CD4-positive, alpha-beta memory T cell (primary cell): ENCODE measurements at places on chromosomes 3 and 15.
A peak's percentile ranks its signal among the peaks of the same experiment; 100 is the strongest.

GRCh38 chr3:37660782-37661181 is 200.9 kb upstream of the CTDSPL start:
- DNase-seq: no peak

DNA sequence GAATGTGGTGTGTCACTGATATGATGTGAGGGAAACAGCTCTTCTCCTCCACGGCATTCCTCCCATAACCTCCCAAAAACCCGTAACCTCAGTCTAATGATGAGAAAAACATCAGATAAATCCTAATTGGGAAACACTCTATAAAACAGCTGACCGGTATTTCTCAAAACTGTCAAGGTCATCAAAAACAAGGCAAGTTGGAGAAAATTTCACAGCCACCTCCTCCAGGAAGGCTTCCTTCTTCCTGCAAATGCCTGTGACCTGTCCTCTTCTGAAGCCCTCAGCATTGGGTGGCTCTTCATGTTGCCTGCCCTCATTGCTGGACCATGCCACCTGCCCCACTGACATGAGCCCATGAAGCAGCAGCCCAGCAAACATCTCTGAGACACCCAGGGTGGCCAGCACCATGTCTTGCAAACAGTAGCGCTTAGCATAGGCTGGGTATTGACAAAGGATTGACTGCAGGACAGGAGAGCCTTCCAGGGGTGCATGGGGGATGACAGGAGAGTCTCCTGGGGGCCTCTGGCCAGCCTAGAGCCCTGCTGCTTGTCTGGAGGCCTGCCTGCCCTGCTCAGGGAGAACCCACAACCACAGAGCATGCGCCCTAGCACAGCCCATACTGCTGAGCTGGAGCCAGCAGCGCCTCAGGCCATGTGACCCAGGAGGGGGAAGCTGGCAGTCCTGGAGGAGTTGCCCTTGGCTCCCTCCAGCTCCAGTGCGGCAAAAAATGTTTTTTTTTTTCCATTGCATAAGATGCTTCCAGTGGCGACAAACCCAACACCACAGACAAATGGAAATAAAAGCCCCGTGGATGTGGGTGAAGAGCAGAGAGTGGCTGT is 49.7 kb downstream of the XXYLT1 start:
- no peak for DNase-seq

DNA sequence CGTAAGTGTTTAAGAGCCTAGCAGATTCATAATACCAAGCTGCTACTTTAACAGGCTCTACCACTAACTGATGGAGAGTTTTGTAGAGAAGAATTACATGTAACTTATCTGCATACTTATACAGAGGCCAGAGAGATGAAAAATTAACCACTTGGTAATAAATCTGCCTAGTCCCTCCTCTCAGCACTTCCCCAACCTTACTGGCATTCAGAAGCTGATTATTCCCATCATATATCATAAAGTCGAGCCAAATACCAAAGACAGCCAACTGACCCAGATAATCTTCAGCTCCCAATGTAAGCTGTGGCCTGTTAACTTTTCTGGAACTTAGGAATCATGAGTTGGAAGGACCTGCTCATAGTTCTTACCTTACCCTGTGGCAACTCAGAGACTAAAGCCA is 25.5 kb upstream of the CSPG5 start:
- DNase-seq: no peak

GRCh38 chr3:118973050-118973449 is 61.6 kb downstream of the IGSF11 start:
- no peak for DNase-seq

GRCh38 chr15:31606931-31607497 is 280.4 kb downstream of the KLF13 start:
- DNase-seq: no peak

DNA sequence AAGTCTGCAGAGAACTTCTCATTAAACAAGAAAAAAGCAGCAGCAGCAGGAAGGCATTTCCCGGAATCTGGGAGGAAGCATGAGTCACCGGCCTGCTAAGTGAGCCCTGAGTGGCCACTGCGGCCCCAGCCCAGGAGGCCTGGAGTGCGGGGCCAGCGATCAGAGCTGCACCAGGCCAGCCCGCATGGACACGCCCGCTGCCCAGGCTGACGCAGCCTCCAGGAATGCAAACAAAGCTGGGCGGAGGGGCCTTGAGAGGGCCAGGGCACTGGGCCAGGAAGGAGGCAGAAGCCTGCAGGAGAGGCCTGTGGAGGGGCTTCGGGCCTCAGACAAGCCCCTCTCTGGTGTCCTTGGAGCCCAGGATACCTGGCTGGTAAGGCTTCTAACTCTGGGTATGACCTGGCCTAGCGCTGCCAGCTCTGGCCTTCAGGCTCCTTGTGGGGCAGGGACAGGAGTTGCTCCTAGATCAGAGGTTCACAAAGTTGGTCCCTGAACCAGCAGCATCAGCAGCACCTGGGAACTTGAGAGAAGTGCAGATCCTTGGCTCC is 101.2 kb downstream of the SMAD6 start:
- no peak for DNase-seq

- no peak for DNase-seq
Observed at GRCh38 chr15:84797212-84797611, 19.9 kb upstream of the ALPK3 start.

DNA sequence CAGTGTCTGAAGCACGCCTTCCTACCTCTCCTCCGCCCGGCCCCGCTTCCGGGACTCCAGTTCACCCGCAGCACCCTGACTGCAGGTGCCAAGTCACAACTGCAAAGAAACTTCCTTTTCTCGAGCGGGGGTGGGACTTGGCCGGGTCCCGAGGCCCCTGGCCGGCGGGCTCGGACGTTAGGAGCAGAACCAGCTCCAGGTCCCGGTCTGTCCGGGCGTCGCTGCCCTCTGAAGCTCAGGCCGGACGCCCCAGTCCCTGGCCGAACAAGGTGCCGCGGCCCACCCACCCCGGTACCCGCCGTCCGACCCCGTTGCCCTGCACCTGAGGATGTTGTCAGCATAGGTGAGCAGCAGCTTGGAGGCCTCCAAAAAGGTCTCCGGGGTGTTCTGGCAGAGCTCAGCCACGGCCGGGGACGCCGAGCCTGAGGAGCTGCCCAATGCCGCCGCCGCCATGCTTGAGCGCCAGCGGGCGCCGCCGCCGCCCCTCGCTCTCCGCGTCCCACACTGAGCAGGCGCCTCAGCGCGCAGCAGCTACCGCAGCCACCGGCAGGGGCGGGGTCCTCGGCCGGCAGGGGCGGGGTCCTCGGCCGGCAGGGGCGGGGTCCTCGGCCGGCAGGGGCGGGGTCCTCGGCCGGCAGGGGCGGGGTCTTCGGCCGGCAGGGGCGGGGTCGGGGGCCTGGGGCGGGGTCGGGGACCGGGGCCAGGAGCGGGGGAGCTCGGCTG is at the start of gene NGLY1:
TSS of gene NGLY1 (minus strand) at position 506 of the 723 bp plus-strand sequence. CDS start at position 453, 53 bp downstream.
- DNase-seq: peak; percentile 86

GRCh38 chr3:5489536-5489935 is 302.0 kb downstream of the EDEM1 start:
- no peak for DNase-seq

- DNase-seq: no peak
Observed at GRCh38 chr3:48406443-48407431, 23.1 kb downstream of the PLXNB1 start.

DNA sequence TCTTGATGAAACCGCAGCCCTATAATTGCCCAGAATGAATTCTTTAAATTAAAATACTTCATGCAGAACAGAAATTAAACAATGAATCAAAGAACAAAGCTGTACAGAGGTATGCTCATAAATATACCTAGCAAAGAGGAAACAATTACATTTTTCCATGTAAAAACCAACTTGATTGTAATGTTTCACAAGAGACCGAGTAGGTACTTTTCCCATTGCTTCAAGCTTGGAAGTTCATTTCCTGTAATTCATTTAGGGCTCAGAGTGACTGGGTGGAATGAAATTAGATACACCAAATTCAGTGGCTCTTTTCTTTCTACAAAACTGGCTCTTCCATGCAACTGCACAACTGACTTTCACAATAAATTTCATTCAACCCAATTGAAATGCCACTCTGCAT is 51.4 kb downstream of the FHIT start:
- no peak for DNase-seq

- DNase-seq: peak; percentile 62
Observed at GRCh38 chr3:53196575-53197407, 35.8 kb downstream of the PRKCD start.

DNA sequence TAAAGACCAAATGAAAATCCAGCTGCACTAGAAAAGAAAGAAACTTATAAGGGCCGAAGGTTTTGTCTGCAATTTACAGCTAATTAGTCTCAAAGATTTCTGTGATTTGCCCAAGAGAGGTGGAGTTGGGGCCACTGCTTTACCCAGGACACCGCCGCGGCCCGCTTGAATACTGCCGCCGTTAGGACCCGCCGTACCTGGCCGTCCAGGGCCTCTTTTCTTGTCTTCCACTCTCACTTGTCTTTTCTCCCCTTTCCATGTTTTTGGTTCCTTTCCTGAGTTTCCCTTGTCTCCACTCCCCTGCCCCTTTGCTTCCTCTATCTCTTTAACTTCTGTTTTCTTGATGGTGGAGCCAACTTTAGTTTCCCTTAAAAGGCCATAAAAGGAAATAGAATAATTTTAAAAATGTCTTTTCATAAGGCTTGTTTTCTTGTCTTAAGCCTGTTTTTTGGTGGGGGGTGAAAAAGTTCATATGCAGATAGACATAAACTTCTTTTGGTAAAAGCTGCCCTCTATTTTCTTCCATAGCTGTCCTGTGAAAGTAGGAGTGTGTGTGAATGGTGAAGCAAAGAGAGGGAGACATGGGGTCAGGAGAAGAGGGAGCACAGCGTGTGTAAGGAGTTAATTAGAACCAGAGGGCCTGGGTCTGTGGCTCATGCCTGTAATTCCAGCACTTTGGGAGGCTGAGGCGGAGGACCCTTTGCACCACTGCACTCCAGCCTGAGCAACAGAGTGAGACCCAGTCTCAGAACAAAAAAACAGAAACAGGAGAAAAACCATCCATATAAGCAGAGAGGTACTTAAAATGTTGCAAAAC is 16.0 kb upstream of the CCNL1 start:
- no peak for DNase-seq

DNA sequence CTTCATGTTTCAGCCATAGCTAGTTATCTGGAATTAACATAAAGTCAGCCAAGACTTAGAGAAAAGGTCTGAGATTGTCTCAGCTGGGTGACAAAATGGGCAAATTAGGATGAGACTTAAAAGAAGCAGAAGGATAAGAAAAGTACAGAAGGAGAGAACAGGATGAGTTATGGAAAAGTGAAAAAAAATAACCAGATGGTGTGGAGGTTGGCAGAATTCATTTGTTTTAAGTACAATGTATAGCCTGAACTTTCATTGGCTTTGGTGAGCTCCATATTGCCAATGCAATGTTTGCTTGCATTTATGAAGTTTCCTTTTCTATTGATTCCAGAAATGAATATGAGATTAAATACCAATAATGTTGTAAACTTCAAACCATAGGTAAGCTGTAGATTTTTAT is 447.2 kb upstream of the DPH6 start:
- no peak for DNase-seq

GRCh38 chr3:189298469-189299375 is 127.0 kb downstream of the TPRG1 start:
- no peak for DNase-seq

- DNase-seq: no peak
Observed at GRCh38 chr15:63037976-63038720, 4.4 kb upstream of the TPM1 start.

GRCh38 chr3:99549957-99550603 is 88.3 kb upstream of the COL8A1 start:
- DNase-seq: no peak

DNA sequence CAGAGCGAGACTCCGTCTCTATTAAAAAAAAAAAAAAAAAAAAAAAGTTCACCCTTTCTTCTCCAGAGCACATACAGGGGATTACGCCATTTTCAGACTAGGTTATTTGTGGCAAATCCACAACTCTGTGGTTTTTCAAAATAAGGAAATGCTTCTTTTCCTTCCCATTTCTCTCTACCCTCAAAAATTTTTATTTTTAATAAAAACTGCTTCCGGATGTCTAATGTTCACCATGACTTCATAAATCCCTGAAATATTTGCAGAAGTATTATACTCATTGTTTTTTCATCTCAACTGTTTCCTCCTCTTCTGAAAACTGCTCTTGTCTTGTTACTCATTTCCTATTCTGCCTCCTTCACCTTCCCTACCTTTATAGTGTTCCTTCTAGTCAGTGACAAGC is 45.0 kb upstream of the SLC12A8 start:
- DNase-seq: no peak

- DNase-seq: no peak
Observed at GRCh38 chr3:62815981-62816380, 59.2 kb downstream of the CADPS start.

- DNase-seq: no peak
Observed at GRCh38 chr3:136186846-136187245, 9.3 kb downstream of the MSL2 start.

DNA sequence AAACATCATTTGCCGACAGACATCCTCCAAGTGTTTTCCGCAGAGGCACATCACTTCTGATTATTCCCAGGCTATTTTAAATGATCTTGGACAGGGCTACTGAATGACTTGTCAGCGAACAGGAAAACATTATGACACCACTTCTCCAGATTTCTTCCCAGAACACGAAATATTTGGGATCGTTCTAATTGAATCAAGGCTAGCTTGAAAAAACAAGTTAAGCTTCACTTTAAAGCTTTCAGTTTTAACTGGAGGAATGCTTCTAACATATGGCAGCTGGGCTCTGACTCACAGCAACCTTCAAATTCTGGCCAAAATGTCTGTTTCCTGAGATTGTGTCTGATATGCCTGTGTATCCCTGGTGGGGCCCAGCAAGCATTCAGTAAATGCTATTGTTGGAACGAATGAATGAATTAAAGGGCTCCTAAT is 127.0 kb upstream of the ICE2 start:
- DNase-seq: no peak

- no peak for DNase-seq
Observed at GRCh38 chr15:77457191-77457904, 36.7 kb downstream of the HMG20A start.

- no peak for DNase-seq
Observed at GRCh38 chr3:159804726-159805410, 183.8 kb upstream of the IL12A start.

DNA sequence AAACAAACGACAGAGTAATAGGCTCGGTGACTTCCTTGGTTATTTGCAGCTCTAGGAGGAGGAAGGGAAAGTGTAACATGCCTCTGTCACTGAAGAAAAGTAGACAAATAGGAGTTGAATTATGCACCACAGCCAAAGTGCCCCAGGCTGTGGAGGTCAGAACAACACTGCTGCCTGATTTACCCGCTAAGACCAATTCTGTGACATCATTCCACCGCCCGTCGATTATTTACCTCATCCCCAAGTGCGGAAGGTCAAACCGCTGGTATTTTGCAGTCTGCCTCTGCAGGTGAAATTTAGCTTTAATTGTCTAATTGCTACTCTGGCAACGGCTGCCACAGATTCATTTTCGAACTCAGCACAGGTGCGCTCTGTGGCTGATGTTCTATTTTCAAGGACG is 106.3 kb upstream of the PRICKLE2 start:
- no peak for DNase-seq

GRCh38 chr3:124044956-124045355 is 53.0 kb upstream of the ROPN1 start:
- no peak for DNase-seq

GRCh38 chr3:100556673-100557310 is 52.6 kb upstream of the ADGRG7 start:
- no peak for DNase-seq
